Mesangial cell (primary cell): ENCODE measurements at places on chromosomes 7 and 10. TPM values are rescaled to one million over a fixed set of nuclear protein-coding genes. Genes with fewer than 3 reads are reported as not detected.

The ABHD11 gene
- 29.2 and 38.9 TPM in 2 replicates for total RNA-seq

The ETV1 gene
- total RNA-seq = 6.0 and 15.6 TPM in 2 replicates

The CWF19L1 gene
- total RNA-seq = 12.9 and 24.0 TPM in 2 replicates

The CDH23 gene
- under 0.01 and 0.13 TPM in 2 replicates for total RNA-seq

The TMUB1 gene
- 78.5 and 88.0 TPM in 2 replicates for total RNA-seq

The CNTNAP2 gene
- 0.63 and 0.81 TPM in 2 replicates for total RNA-seq

The CDHR3 gene
- total RNA-seq = 1.1 and 2.7 TPM in 2 replicates
